ENCODE measurements at places on chromosomes 5 and 9. TPM values are rescaled to one million over a fixed set of nuclear protein-coding genes. Genes with fewer than 3 reads are reported as not detected.
A peak's percentile ranks its signal among the peaks of the same experiment; 100 is the strongest.

- no peaks in the 10 kb centered on the region for H3K27me3 ChIP-seq
- H3K4me1 ChIP-seq = peaks cover 16% of the 10 kb centered on the region
- peak overlapping the region; percentile 76 for H3K27ac ChIP-seq
- H3K4me3 ChIP-seq = no peak overlapping the region
- no peak for DNase-seq
- no peaks in the 10 kb centered on the region for H3K36me3 ChIP-seq
These were observed 51.1 kb upstream of the SNX2 start for GRCh38 chr5:122723606-122724352.

GRCh38 chr9:6418764-6419163 is 5.8 kb downstream of the UHRF2 start:
- H3K4me1 ChIP-seq = peaks cover 47% of the 10 kb centered on the region
- no peaks in the 10 kb centered on the region for H3K27me3 ChIP-seq
- H3K36me3 ChIP-seq = peaks cover 27% of the 10 kb centered on the region
- no peak for DNase-seq

DNA sequence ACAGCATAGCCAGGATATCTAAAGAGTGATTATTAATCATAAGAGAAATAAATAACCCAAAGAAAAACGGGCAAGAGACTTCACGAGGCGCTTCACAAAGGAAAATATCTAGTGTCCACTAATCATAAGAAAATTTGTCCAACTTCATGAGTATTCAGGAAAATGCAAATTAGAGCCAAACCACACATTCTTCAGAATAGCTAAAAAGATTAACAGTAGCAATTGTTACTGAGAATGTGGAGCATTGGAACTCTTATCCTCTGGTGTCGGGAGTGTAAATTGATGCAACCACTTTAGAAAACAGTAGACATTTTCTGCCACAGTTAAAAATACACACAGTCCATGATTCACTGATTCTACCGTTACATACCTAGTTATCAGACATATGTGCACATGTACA is 145.7 kb downstream of the CWC27 start:
- no peak overlapping the region for H3K4me3 ChIP-seq
- no peak for DNase-seq

DNA sequence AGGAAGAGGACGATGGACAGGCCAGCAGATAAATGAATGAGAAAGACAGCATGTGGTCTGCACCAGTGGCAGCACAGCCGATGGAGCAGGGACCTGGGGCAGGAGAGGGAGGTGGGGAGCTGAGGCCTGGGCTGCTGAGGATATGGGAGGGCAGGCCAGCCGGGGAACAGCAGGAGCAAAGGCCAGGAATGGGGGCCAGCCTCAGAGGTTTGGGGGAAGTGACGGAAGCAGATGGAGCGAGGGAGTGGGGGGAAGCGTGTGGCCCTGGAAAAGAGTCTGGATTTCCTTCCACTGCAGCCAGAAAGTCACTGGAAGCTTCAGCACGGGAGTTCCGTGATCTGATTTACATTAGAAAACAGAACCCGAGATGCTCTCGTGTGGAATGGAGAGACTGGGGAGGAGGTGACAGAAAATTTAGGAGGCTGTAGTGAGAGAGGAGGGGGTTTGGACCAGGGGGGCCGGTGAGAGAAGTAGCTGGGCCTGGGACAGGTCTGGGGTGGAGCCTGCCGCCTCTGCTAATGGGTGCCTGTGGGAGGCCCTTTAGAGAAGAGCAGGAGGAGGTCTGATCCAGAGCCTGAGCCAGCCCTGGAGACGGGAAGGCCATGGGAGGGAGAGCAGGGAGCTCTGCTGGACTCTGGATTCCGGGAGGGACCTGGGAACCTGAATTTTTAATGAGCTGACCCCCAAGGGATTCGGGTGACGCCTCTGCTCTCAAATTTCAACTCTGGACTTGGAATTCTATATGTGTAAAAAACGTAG is 65.4 kb downstream of the TSPAN17 start:
- no peaks in the 10 kb centered on the region for H3K4me1 ChIP-seq
- no peak for DNase-seq
- no peaks in the 10 kb centered on the region for H3K36me3 ChIP-seq
- no peak overlapping the region for H3K4me3 ChIP-seq

DNA sequence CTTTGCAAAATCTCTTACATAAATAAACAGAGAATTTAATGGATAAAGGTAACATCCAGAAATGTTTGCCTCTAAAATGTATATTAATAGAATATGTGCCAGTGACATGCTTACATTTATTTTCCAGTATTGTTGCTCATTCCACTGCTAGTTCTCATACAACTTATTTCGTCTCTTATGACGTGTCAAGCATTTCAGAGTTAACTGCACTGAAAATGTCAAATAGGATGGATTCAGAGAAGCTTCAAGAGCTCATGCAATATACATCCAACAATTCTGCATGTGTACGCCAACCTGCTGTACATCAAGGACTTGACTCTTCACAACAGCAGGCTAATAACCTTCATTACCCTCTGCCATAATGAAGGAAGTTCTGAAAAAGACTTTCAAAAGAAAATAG is 386.2 kb upstream of the IZUMO3 start:
- no peaks in the 10 kb centered on the region for H3K27me3 ChIP-seq
- H3K4me3 ChIP-seq = no peak overlapping the region
- H3K27ac ChIP-seq = no peak overlapping the region
- DNase-seq = no peak
- no peaks in the 10 kb centered on the region for H3K4me1 ChIP-seq

DNA sequence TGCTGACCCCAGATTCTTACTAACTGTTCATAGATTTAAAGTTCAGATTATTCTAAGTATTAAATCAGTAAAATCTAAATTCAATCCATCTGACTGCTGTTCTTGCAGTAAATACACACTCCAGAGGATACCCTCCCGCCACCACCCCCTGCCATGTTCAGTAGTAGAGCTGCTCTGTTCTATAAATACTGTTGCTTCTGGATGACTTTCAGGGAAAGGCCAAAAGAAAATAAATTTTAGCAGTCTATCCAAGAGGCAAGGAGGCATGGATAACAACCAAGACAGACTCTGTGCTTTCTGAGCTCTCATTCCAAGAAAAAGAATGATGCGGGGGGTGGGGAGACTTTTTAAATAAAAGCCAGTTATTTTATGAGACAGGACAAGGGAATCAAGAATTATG is 115.1 kb downstream of the ADAMTS6 start:
- no peaks in the 10 kb centered on the region for H3K4me1 ChIP-seq
- H3K36me3 ChIP-seq = no peaks in the 10 kb centered on the region
- H3K27ac ChIP-seq = no peak overlapping the region
- DNase-seq = no peak

- H3K4me3 ChIP-seq = no peak overlapping the region
- DNase-seq = no peak
- H3K27ac ChIP-seq = no peak overlapping the region
- H3K4me1 ChIP-seq = no peaks in the 10 kb centered on the region
These were observed 58.7 kb downstream of the MYO10 start for GRCh38 chr5:16877267-16877935.

- H3K27ac ChIP-seq = no peak overlapping the region
- DNase-seq = peak; percentile 89
- H3K27me3 ChIP-seq = peaks cover 73% of the 10 kb centered on the region
- H3K4me3 ChIP-seq = peak overlapping the region; percentile 63
- H3K4me1 ChIP-seq = peaks cover 38% of the 10 kb centered on the region
These were observed 1.7 kb downstream of the FST start for GRCh38 chr5:53481887-53482716.

GRCh38 chr9:113581865-113582697 is 118.6 kb downstream of the RGS3 start:
- H3K27ac ChIP-seq = peak overlapping the region; percentile 88
- no peaks in the 10 kb centered on the region for H3K27me3 ChIP-seq
- peak overlapping the region; percentile 26 for H3K4me3 ChIP-seq
- DNase-seq = peak; percentile 97
- peaks cover 63% of the 10 kb centered on the region for H3K4me1 ChIP-seq

DNA sequence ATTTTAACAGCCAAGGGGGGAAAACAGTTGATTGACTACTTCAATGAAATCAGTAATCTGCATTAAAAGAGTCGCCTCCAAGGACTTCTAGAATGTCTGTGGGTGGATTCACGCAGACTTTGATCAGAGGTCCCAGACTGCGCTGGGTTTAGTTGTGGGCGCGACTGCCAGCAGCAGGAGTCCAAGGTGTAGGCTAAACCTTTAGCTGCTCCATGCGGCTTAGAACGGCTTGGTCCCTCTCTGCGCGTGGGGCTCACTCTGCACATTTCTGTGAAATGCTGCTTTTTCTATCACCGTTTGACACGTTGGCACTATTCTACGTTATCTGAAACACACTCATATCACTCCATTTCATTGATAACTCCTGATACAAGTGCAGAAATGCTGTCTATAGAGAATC is 48.6 kb upstream of the IRX2 start:
- no peak for DNase-seq
- no peak overlapping the region for H3K27ac ChIP-seq
- no peaks in the 10 kb centered on the region for H3K27me3 ChIP-seq
- H3K4me1 ChIP-seq = no peaks in the 10 kb centered on the region
- no peak overlapping the region for H3K4me3 ChIP-seq
- no peaks in the 10 kb centered on the region for H3K36me3 ChIP-seq

DNA sequence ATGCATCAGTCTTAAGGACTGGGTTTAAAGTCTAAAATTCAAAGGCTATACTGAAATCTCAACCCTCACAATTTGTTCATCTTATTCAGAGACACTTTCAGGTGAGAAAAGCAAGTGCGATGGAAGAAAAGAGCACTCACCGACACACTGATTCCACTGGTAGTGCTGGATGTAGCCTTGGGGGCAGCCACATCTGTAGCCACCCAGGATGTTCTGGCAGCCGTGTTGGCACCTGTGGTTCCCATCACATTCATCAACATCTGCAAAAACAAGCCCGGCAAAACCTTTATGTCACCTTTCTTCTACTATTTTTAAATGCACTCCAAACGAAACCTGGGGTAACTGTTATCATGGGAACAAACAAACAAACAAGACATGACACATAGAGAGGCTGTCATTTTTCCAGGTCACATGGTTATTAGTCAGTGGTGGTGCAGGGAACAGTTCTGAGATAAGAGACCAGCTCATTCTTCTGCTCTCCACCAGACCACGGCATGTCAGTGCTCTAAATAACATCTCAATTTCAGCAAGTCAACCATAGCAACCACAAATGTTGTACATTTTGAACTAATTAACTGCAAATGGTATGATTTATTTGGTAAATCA is 188.4 kb downstream of the SLC12A2 start:
- H3K27ac ChIP-seq = no peak overlapping the region
- no peak for DNase-seq
- no peak overlapping the region for H3K4me3 ChIP-seq
- H3K4me1 ChIP-seq = no peaks in the 10 kb centered on the region
- no peaks in the 10 kb centered on the region for H3K27me3 ChIP-seq

DNA sequence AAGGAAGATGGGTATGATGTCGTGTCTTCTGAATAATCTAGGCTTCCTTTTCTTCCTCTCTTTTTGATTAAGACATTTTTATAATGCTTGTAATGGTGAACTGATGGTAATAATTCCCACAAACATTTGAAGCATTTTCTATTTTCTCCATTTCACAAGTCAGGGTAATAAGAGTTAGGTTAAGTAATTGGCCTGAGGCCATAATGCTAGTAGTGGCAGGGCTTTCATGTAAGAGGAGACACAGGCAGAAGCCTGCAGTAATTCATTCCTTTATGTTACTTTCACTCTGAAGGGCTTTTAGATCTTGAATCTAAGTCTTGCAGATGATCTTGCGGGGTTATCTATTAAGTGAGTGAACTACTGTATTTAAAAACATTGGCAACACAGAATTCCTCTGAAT is 374.9 kb downstream of the MAT2B start:
- H3K27me3 ChIP-seq = no peaks in the 10 kb centered on the region
- H3K36me3 ChIP-seq = no peaks in the 10 kb centered on the region
- no peaks in the 10 kb centered on the region for H3K4me1 ChIP-seq
- no peak overlapping the region for H3K4me3 ChIP-seq
- no peak for DNase-seq

DNA sequence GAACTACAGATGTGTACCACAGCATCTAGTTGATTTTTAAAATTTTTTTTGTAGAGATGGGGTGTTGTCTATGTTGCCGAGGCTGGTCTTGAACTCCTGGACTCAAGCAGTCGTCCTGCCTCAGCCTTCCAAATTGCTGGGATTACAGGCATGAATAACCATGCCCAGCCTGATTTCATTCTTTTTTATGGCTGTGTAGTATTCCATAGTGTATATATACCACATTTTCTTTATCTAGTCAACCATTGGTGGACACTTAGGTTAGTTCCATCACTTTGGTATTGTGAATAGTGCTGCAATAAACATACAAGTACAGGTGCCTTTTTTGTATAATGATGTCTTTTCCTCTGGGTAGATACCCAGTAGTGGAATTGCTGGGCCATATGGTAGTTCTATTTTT is 3.8 kb downstream of the RCL1 start:
- H3K27ac ChIP-seq = no peak overlapping the region
- peaks cover 56% of the 10 kb centered on the region for H3K4me1 ChIP-seq
- no peak overlapping the region for H3K4me3 ChIP-seq
- DNase-seq = no peak
- H3K27me3 ChIP-seq = no peaks in the 10 kb centered on the region
- no peaks in the 10 kb centered on the region for H3K36me3 ChIP-seq

DNA sequence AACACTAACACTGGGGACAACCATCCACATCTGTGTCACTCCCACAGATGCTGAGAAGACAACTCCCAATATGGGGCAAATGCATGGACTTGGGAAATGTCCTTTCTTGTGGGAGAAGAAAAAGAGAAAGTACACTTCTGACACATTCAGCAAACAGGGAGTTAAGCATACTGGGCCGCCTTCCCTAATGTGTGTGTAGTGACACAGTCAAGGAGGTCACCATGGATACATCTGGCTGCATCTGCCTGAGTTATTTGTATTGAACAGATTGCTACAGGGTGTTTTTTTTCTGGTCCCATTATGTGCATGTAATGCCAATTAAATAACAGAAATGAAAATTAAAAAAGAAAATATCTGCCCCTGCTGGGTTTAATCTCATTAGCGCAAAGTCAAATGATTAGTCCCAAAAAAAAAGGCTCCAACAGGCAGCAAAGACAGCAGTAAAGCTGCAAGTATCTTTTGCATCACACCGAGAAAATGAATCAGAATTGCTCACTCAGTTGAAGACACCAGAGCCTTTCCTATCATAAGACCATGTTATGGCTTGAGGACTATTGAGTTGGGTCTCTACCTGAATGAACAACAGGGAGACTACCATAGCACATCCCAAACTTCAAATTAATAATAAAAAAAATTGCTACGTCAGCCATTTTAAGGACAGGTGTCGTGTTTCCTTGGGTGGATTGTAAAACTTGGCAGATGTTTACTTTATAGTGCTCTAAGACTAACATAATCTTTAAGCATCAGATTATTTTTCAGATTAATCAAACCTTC is 395.9 kb downstream of the DTWD2 start:
- DNase-seq = no peak
- no peaks in the 10 kb centered on the region for H3K27me3 ChIP-seq

Gene AQP7
- 1.4 TPM for total RNA-seq

Gene WDR38
- not detected for total RNA-seq

Gene SAPCD2
- total RNA-seq = 2.4 TPM

Gene SLC6A19
- total RNA-seq = not detected

Gene ZNF462
- total RNA-seq = 31.8 TPM
